ENCODE measurements at places on chromosomes 7 and 10.

- no peaks in the 10 kb centered on the region for H3K36me3 ChIP-seq
- H3K4me3 ChIP-seq = peak overlapping the region; percentile 74
- H3K4me1 ChIP-seq = peaks cover 47% of the 10 kb centered on the region
- peak overlapping the region; percentile 95 for H3K27ac ChIP-seq
- H3K27me3 ChIP-seq = no peaks in the 10 kb centered on the region
Observed at GRCh38 chr10:43689955-43690771, 41.5 kb upstream of the ZNF32 start.

GRCh38 chr7:14717816-14718215 is 184.7 kb downstream of the DGKB start:
- H3K27me3 ChIP-seq = no peaks in the 10 kb centered on the region
- no peaks in the 10 kb centered on the region for H3K36me3 ChIP-seq
- DNase-seq = no peak

DNA sequence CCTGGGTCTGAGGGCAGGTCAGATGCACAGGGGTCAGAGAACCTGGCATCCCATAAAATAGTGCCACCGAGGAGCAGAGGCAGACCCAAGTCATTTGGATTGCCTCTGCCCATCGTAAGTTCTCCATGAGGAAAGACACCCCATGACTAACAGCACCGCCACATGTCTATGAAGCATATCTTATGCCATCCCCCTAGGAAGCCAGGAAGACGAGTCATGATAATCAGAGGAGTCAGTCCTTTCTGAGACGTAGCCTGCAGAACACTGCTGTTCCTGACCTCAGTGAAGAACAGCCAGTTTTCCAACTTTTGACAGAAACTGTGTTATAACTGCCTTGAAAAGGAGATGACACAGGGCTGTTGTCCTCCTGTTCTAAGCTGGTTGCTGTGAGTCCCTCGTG is 51.2 kb downstream of the INSYN2A start:
- no peak for DNase-seq
- no peaks in the 10 kb centered on the region for H3K4me1 ChIP-seq
- no peaks in the 10 kb centered on the region for H3K27me3 ChIP-seq
- no peak overlapping the region for H3K4me3 ChIP-seq
- H3K36me3 ChIP-seq = peaks cover 2% of the 10 kb centered on the region
- no peak overlapping the region for H3K27ac ChIP-seq

DNA sequence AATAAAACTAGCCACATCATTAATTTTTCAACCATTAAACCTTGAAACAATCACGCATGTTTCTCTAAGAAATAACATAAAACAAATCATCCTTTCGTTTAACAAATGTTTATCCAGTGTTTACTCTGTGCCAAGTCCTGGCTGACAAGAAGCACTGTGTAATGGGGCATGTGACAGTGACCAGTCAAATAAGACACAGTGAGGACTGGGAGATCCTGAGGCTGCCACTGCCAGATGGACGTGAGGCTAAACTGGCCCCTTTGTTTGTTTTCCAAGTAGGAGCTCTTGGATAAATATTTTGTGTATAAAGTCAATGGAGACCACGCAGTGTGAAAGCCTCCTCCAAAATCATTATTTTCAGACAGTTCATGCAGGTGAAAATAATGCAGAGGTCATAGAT is 626.2 kb downstream of the SUGCT start:
- DNase-seq = no peak
- no peak overlapping the region for H3K27ac ChIP-seq
- no peaks in the 10 kb centered on the region for H3K4me1 ChIP-seq

- no peaks in the 10 kb centered on the region for H3K27me3 ChIP-seq
- H3K4me1 ChIP-seq = peaks cover 94% of the 10 kb centered on the region
Observed at GRCh38 chr7:92832534-92833023, 3.8 kb downstream of the CDK6 start.

- no peaks in the 10 kb centered on the region for H3K27me3 ChIP-seq
- no peak overlapping the region for H3K4me3 ChIP-seq
- no peaks in the 10 kb centered on the region for H3K4me1 ChIP-seq
- H3K36me3 ChIP-seq = peaks cover 46% of the 10 kb centered on the region
Observed at GRCh38 chr10:11993834-11994468, 48.7 kb downstream of the UPF2 start.

Measured in left ventricle myocardium inferior (tissue), 1 donor.